ENCODE measurements at places on chromosomes 7 and 10.

DNA sequence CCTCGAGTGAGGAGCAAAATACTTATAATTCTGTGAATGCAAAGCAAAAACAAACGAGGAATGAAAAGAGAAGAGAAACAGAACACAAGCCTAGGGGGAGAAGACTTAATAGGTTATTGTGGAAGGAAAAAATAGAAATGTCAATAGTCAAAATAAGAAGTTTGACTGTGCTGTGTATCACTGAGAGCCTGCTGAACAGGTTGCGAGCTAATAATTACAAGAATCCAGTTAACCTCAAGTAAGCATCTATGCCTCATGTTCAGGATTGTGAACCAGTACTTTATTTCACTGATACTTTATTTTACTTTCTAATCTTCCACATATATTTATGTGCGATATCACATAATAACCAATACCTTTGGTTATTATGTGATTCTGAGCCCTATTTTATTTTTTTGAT lies 316.7 kb downstream of the OTUD1 start:
- no peak for DNase-seq

DNA sequence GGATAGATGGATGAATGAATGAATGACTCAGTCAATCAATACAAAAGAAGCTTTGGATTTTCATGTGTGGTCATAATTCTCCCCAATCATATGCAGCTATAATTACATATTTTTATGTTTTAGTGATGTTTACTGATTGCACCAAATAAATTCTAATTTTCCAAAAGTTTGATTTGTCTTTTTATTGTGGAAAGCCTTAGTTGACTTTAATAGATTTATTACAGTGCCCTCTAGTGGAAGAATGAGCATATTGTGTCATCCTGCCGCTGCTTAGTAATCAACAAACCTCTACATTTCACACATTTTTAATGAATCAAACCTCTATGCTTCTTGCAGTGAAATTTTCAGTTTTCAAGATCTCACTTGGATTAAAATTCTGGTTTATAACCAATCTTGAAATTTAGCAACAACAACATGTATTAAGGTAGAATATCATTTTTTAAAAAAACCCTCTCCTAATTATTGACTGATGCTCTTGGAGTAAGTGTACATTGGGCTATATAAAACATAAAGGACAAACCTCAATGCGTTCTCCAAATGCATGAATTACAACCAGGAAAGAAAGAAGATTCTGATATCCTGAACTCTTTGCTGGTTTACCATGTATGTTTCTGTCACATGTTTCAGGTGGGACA lies 55.6 kb upstream of the PNLIP start:
- peak; percentile 39 for DNase-seq

- DNase-seq = no peak
These were observed 34.2 kb downstream of the SEMA3C start for GRCh38 chr7:80884511-80885195.

DNA sequence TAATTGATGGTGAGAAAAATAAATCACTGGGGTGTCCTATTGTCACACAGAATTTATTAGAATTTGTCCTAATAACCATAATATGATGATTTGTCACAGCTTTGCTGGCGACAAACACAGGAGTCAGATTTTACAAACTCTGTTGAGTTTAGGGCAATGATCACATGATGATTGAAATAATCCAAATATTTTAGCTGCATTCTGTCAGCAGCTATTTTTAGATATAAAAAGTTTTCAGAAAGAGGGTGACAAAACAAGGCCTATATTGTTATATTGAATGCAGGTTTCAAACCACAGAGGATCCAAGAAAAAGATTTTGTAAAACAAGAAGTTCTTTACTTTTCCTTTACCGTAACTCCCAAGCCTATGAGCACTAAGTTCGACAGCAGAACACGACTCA lies 178.8 kb downstream of the ADAM12 start:
- no peak for DNase-seq

DNA sequence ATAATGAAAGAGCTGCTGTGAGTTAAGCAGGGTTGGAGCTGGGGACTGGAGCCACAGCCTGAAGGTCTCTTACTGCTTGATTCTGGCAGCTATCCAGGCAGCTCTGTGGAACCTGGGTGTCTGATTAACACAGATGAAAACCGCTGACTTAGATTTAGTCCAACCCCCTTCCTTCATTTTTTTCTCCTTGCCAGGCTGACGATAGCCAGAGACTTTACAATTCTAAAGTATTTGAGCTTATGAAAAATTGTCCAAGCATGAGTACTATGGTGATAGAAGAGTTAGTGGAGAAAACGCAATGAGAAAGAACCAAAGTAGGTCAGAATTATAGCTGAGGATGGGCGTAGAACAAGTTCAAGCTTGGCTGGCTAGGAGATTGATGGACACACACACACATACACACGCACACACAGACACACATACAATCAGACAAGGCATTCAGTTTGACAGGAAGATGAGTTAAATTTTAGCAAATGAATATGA lies 13.5 kb upstream of the GPR85 start:
- DNase-seq = no peak

DNA sequence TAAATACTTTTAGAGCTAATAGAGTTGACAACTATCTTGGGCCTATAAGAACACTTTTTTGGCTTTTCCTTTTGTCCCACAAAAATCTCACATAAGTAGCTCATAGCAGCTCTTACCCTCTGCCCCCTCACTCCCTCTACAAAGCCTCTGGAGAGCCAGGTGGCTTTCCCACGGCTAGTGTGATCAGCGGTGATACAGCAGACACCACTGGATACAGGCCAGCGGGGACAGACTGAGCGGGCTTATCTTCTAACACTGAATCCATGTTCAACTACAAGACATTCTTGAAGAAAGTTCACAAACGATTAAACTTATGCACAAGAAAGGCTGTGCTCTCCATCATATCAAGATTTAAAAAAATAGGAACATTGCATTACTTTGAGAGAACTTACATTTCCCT lies 377.2 kb downstream of the PARD3 start:
- DNase-seq = no peak

DNA sequence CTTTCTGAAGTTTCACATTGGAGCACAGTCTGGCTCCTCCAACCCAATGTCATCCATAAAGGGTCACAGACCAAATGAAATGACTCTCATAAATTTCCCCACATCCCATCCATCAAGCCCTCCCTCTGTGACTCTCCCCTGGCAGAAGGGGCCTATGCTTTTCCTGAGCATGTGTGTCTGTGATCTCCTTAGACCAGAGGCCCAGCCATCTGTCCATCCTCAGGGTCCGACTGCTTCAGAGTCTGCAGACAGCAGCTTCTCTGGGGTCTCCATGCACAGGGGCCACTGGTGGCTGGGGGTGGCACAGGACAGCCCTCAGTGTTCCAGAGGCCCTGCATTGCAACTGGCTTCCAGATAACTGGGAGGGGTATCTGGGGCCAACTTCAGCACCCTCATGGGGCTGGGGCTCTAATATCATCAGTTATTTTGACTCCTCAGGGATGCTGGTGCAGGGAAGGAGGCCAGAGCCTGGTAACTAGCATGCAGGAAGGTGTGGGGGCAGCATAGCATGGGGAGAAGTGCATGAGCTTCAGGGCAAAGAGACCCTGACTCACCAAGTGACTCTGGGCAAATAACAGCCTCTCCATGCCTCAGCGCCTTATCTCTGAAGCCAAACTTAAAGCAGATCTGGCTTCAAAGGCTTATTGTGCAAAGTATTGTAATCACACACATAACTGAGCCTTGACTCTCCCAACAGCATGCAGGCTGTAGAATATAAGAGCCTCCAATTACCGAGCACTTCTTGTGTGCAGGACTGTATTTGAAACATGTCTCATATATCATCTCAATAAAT lies 266.9 kb downstream of the GRID1 start:
- DNase-seq = no peak

Data from GM13977 (cell line).